Uterus (tissue), 4 donors: ENCODE measurements at places on chromosomes 1 and 21. TPM values are rescaled to one million over a fixed set of nuclear protein-coding genes. Genes with fewer than 3 reads are reported as not detected.

Gene CRYBG2
- total RNA-seq = not detected

Gene OR2M3
- not detected for total RNA-seq

Gene PLXNA2
- 94.5 TPM for total RNA-seq

DNA sequence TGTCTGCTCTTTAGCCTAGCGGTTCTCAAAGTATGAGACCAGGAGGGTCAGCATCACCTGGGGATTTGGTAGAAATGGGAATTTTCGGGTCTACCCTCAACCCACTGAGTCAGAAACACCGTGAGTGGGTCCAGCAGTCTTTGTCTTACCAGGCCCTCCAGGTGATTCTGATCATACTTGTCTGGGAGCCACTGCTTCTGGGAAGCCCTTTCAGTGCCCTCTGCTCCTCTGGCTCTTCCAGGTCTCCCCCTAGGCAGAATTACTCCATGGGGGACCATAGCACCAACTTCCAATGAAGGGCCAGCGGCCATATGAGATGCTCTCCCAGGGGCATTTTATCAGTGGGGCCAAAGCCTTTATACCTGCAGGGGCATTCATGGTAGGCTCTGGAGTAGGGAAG lies 81.0 kb upstream of the ETV3 start:
- no peak for DNase-seq

Gene LCE1E
- total RNA-seq = not detected

GRCh38 chr1:67126974-67127373 lies 7.8 kb downstream of the C1orf141 start:
- no peak for DNase-seq

DNA sequence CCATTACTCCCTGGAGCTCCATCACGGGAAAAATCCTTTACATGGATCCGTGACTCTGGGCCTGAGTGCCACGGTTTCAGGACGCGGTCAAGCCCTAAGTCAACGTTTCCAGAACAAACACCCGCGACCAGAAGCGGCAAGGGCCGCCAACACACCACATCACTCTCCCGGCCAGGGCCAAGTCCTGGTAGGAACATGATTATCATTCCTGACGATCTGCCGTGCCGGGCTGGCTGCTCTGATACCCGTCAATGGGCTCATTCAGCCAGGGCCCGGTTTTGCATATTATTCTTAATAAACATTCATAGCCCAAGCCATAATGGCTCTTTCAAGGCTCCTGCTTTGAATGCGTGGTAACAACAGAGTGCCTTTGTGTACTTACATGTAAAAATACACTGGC lies 44.6 kb upstream of the SIM2 start:
- no peak for DNase-seq

Gene TMPRSS15
- 0.07 TPM for total RNA-seq

DNA sequence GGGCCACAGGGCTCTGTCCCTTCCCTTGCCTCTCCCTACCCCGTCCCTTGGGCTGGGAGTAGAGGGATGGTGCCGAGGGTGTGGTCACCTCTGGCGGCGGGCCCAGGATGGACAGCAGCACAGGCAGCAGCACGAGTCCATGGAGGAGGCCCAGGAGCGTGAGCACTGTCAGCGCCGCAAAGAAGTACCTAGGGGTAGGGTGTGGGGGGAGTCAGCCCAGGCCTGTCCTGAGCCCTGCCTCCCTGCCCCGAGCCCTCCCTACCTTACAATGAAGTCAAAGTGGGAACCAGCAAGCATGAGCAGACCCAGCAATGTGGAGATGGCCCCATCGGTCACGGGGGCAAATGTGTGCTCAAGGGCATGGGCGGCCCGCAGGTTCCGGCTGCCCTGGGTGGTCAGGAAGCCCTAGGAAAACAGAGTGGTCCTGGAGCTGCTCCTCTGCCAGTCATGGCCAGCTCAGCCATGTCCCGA lies 14.7 kb downstream of the BTBD19 start:
- DNase-seq = no peak

DNA sequence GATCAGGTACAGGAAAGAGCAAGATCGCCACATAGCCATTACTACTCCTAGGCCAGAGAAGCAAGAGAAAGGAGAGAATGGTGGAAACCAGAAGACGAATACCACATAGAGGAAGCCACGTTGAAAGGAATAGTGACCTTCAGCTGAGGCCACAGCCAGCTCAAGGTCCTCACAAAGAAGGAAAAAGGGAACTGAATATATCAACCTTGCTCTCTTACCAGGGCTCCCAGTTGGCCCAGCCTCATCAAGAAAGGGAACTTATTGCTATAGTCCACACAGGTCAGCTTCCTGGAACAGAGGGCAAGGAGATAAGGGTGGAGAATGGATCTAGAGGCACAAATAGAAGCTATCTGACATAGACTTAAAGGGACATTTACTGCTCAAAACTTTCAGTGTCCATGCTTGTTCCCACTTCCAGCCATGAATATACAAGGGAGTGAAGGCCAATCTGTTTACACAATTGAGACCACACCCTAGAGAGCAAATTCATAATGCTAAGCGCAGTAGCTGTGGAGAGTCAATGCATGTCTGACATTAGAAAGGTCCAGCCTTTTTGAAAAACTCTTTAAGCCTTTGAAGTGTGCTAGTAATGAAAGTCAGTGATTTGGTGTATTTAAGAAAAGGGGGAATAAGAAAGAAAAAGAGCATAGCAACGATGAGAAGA lies 120.7 kb upstream of the ZC3H11B start:
- no peak for DNase-seq

DNA sequence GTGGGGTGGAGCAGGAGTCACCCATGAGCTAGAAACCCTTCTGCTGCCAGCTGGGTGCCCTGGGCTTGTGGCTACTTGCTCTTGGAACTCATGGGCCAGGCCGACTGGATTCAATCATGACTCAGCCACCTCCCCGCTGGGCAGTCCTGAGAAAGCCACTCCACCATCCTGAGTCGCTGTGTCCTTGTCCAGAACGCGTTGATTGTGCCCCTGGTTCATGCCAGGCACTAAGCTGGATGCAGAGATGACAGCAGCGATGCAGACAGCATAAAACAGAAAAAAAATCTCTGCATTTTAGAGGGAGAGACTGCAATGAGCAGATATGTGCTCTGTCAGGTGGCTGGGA lies 10.6 kb downstream of the PADI1 start:
- DNase-seq = no peak

Gene EPHX1
- total RNA-seq = 51.2 TPM
